ENCODE measurements at places on chromosomes 11 and 22. TPM values are rescaled to one million over a fixed set of nuclear protein-coding genes. Genes with fewer than 3 reads are reported as not detected.

- no peak for DNase-seq
Observed at GRCh38 chr11:14386895-14387480, 28.0 kb upstream of the RRAS2 start.

DNA sequence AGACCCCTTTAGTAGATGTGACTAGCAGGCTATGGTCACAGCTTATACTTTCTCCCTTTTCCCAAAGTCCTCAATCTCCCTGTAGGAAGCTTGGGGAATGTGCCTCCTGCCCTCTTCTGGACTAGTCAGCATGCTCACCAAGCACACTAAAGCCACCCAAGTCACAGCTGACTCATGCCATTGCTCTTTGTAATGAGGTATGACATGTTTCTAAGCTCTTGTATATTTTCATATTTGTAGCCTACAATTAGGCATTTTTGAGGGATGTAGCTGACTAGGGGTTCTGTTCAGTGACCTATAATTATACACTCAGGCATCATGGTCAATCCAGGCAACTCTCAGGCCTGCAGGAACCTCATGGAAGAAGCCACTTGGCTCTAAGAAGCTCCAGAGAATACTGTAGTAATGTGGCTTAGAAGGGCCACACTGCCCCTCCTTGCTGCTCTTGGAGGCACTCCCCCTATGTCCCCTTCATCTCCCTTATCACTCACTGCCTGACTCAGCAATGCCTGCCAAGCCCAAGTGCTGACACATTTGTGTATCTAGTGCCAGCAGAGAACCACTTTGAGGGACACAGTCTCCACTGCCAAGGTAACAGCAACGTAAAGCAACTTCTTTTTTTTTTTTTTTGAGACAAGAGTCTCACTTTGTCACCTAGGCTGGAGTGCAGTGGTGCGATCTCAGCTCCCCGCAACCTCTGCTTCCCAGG, 86.2 kb downstream of the RPL27A start:
- peak; percentile 26 for DNase-seq

Gene TMX2
- total RNA-seq, result 83.7 TPM

GRCh38 chr11:107563702-107564101, 1.8 kb downstream of the ALKBH8 start:
- DNase-seq, result no peak

DNA sequence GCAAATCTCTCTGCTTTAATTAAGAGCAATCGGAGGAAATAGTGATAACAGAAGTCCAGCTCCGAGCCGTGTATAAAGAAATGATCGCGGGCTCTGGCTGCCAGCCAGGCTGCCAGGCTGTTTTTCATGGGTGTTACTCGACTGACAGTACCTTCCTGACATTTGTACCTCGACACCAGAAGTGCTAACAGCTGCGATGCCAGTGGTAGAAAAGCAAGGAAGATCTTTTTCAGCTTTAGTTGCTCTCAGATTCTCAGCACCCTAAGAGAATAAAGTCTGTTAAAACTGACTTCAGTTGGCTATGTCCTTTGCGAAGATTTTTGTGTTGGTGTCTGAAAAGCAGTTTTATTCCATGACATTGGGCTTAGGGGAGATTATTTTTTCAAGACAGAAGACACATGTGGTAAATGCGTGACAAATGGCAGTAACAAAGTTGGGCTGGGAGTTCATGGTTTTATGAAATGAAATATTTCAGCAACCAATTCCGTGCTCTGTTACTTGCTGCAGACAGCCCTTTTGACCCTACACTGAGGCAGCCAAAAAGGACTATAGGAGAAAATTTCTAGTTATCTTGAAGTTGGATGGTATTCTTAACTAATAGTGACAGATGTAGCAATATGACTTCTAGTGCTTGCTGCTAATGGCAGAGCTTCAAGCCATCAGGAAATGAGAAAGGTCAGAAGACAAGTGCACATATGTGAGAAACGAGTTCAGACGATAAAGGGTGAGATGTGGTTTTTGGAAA, 296.2 kb downstream of the CNTN5 start:
- no peak for DNase-seq

Gene TMEM191C
- 3.8 TPM for total RNA-seq

GRCh38 chr11:5043380-5043779, 2.9 kb upstream of the OR52J3 start:
- DNase-seq, result no peak

DNA sequence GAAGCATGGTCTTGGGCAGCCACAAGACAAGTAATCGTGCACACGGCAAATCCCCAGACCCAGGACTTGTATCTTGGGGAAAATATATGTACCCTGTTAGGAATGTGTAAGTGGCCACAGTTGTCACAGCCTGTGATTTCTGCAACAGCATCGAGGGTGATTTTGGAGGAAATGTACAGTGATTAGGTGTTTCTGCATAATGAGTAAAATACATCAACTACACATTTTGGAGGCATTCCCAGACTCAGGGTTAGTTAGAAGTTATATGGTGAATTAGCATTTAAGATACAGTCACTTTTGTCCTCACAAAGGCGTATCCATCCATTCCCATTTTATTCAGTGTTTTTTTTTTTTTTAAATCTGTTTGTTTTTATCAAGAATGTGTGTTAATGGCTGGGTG, 28.4 kb downstream of the SUSD2 start:
- no peak for DNase-seq

DNA sequence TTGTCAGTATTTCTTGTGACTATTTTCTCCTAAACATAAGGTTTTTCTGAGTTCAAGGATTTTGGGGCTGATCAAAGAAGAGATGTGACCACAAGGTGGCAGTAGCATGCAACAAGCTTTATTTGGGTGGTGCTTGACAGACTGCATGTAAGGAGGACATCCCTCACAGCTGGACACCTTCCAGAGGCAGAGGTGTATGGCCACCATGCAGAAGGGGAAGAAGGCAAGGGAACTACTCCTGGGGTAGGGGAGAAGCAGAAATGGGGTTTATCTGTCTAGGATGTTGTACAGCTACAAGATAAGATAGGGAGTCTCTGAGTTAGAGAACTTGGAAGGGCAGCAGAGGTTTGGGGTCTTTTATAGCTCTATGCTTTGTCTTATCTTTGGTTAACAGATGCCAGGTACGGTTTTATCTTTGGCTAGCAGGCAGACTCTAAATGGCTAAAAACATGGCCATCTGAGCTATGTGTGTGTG, 5.1 kb upstream of the BIRC2 start:
- DNase-seq, result peak; percentile 59

DNA sequence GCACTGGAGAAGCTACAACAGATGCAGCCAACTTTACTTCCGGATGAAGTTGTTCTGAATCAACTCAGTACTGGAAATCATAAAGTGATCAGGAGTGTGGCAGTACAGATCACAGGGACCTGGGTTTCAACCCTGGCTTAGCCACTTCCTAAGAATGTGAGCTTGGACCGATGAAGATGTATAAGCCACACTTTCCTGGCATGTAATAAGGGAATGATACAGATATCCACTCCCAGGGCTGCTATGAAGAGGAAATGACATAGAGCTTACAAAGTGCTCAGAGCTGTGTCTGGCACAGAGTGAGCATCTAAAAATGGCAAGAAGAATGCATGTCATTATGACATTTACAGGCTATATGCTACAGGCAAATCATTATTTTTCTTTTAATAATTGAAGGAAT, 378.7 kb downstream of the NTM start:
- DNase-seq, result no peak

GRCh38 chr11:40204228-40204627, 1255.2 kb downstream of the LRRC4C start:
- no peak for DNase-seq

DNA sequence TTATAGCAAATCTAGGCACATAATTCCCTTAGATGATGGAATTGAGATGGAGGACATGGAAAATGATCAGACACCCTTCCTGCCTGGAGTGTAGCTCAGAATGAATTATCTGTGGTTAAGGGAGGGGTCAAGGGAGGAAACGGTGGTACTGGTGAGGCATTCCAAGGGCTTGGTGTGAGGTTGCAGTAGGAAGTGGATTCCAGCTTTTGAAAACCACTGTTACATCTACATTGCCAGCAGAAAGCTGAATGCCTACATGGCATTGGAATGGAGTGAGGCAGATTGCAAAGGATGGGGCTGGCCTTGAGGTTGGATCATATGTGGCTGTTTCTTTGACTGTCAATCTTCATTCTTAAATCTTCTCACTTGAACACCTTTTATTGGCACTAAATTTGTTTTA, 684.4 kb downstream of the NTM start:
- no peak for DNase-seq

Gene KDM4F
- total RNA-seq, result not detected

GRCh38 chr11:36578458-36578857, 10.7 kb downstream of the RAG1 start:
- no peak for DNase-seq

DNA sequence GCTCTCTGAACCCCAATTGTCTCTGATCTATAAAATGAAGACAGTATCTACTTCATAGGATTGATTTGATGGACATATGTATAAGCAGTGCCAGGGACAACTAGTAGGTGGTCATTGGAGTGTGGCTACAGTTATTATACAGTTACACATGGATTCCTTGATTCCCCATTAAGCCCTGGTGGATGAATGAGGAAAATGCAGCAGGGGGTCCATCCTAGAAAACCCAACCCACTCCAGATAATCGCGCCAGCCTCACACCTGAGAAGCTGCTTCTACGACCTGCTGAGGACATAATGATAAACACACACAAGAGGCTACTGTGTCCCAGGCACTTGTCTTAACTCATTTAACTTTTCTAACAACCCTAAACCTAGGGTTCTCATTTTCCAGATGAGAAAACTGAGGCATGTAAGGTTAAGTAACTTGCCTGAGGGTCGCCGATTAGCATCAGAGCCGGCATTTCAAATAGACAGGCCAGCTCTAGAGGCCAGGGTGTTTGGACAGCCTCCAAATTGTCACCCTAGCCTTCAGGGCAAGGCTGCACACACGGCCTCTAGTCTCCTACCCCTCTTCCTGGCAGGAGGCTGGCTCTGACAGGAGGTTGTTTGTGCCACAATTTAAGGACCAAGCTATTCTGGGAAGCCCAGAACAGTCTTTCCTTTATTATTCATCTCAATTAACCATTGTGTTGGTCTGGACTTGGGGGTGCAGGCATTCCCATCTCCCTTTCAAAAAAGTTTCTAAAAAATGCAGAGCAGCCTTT, 3.8 kb upstream of the C11orf91 start:
- DNase-seq, result no peak

- DNase-seq, result no peak
Observed at GRCh38 chr22:24990344-24990905, 37.9 kb downstream of the KIAA1671 start.
